ENCODE measurements at places on chromosomes 5 and 9.

GRCh38 chr5:16304846-16305245 lies 125.3 kb upstream of the MARCHF11 start:
- DNase-seq: no peak

DNA sequence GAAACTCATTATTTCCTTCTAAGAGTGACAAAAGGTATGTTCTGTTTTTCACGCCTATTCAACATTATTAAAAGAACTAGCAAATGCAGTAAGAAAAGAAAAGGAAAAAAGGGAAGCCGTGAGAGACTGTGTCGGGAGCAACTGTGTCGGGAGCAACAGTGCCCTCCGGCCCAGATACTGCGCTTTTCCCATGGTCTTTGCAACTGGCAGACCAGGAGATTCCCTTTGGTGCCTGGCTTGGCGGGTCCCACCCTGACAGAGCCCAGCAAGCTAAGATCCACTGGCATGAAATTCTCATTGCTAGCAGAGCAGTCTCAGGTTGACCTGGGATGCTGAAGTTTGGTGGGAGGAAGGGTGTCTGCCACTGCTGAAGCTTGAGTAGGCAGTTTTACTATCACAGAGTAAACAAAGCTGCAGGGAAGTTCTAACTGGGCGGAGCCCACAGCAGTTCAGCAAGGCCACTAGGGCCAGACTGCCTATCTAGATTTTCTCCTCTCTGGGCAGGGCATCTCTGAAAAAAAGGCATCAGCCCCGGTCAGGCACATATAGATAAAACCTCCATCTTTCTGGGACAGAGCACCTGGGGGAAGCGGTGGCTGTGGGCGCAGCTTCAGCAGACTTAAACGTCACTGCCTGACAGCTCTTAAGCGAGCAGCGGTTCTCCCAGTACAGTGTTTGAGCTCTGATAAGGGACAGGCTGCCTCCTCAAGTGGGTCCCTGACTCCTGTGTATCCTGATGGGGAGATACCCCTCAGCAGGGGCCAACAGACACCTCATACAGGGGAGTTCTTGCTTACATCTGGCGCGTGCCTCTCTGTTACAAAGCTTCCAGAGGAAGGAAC lies 1237.4 kb upstream of the CDH18 start:
- DNase-seq: no peak

DNA sequence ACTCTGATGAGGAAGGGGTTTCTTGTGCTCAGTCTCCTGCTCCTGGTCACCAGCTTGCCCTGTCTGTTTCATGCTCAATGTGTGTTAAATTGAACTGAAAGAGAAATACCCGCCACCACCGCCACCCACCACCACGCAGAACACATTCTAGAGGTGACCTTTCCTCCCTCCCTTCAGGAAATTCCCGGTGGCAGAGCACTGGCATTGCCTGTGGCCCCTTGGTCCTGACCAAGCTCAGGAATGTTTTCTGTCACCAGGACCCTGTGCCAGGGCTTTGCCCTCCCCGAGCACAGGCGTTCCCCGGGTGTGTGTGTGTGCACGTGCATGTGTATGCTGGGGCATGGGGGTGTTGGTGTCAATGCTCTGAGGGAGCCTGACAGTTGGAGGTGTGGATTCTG lies 10.2 kb upstream of the SLC25A51 start:
- DNase-seq: no peak

GRCh38 chr5:108257996-108258395 lies 123.9 kb downstream of the FBXL17 start:
- no peak for DNase-seq

GRCh38 chr9:134570711-134571325 lies 70.8 kb upstream of the COL5A1 start:
- no peak for DNase-seq

GRCh38 chr9:27470291-27470856 lies 53.7 kb upstream of the IFNK start:
- DNase-seq: no peak

DNA sequence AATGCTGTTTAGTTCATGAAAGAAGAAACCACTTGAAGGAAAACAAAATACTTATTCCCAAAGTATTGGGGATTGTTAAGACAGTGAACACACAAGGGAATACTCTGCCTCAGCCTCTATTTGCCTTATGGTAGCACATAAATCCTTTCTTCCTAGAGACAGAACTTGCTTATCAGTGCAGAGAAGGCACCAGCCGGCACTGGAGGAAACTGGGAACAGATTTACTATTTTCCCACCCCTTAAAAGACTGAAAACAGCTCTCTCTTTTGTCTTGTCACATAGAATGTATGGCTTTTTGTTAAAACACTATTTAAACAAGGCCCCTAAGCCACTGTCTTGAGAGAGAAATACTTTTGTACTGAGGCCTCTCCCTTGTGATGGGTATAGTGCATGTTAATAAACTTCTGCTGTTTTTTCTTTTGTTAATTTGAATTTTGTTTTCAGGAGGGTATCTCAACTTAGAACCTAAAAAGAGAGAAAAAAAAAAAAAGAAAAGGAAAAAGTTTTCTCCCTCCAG lies 40.7 kb upstream of the EDIL3 start:
- DNase-seq: no peak

DNA sequence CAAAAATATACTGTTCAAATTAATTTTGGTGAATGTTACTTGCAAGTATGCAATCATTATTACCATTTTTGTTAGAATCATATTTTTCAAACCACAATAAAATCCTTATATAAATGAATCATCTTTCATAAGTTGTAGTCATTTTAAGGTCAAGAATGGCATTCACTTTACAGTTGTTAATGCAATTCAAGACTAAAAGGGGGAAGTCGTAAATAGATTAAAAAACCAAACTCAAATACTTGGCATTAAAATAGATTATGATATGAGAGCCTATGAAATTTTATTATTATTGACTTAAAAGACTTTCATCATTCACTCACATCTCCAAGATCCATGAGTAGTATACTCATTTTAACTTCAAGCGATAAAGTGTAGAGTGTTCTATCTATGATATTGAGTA lies 11.6 kb downstream of the CDH9 start:
- DNase-seq: no peak

DNA sequence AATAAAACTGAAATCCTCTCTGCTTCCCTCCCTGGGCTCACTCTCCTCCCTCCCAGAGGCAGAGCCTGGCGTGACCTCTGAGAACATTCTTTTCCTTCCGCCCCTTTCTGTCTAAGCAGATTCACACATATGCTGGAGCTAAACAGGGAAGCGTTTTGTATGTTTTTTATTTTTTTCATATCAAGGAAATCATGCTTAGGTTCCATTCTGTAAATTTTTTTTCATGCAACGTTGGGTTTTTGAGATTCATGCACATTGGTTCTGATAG lies 20.2 kb upstream of the BARHL1 start:
- no peak for DNase-seq

DNA sequence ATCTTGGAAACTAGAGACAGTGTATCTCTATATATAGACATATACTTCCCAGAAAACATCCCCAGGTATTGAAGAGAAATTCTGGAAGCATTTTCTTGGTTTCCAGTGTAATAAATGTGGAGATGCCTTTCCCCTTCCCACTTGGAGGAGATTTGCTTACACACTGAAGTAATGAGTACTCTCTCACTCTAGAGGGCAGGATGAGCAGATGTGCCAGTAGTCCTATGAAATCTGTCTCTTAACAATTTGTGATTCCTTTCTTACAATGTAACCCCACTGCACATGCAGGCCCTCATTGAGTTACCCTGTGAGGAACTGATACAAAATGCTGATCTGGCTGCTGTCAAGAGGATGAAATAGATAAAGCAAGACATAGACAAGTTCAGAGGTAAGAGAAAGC lies 567.2 kb downstream of the SLCO4C1 start:
- DNase-seq: no peak

DNA sequence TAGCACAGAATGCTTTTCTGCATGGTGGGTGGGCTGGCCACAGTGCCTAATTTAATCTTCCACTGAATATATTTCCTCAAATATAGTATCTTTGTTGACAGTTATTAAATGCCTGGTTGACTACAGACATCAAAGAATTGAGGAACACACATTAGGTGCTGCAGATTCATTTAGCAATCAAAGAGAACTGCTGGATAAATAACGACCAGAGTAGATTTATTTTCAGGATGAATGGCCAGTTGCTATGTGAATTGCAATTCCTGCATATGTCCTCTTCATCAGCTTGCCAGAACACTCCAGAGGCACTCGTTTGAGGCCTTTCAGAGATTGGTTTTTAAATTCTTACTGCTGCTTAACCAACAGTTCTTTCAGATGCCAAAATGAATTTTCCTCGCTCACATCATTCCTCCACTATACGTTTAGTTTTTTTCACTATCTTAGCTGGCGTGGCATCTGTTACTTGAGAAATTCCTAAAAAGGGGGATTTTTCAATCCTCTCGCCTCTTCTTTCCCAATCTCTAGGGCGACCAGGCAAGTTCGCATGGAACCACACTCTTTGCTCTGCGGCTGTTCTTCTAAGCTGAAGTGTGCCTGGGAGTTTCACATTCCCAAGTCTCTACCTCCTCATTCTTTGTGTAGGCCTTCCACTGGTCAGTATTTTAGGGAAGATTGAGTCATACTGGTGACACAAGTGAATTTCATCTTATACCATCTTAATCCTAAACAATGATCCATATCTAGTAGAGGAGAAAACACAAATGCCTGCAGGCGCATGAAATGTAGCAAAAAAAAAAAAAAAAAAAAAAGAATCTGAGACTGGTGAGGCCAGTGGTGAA lies 237.1 kb upstream of the NMUR2 start:
- DNase-seq: no peak

- DNase-seq: no peak
These were observed 4.3 kb downstream of the SMIM33 start for GRCh38 chr5:139474890-139475791.

- no peak for DNase-seq
These were observed 72.9 kb upstream of the PRLR start for GRCh38 chr5:35303152-35303551.

GRCh38 chr9:89647366-89648128 lies 42.7 kb downstream of the GADD45G start:
- DNase-seq: no peak

DNA sequence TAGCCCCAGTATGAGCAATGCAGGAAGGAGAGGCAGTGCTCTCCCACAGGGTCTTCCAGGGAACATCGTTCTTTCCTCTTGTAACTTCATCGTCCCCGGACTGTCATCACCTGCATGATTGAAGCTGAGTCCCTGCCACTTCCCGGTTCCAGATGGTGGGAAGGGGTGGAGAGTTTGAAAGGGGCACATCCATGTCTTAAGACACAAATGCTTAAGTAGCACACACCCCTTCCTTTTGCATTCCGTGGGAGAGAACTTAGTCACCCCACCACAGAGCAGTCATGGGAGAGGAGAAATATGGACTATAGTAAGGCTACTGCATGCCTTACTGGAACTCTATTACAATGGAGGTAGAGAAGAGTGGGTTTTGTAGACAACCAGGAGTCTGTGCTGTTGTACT lies 165.3 kb upstream of the GAS1 start:
- no peak for DNase-seq

GRCh38 chr5:145922059-145922458 lies 14.3 kb upstream of the SH3RF2 start:
- DNase-seq: no peak

DNA sequence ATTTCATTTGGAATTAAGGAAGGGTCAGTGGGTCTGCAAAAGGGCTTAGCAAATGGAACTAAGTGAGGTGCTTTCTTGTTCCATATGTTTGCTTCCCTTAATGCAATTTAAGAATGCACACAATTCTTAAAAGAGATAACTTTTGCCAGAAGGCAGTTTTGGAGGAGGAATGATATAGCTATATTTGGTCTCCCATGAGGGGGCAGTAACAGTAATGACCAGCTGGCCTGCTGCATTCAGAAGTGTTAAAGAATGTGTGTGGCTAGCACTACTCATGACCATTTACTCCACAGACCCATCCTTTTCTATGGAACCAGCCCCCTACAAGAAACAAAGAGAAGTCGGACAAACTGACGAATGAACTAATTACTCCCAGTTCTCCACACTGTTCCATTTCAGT lies 638.9 kb downstream of the RAB3C start:
- no peak for DNase-seq

- DNase-seq: no peak
These were observed 4.8 kb downstream of the NR2F1 start for GRCh38 chr5:93587597-93588351.

DNA sequence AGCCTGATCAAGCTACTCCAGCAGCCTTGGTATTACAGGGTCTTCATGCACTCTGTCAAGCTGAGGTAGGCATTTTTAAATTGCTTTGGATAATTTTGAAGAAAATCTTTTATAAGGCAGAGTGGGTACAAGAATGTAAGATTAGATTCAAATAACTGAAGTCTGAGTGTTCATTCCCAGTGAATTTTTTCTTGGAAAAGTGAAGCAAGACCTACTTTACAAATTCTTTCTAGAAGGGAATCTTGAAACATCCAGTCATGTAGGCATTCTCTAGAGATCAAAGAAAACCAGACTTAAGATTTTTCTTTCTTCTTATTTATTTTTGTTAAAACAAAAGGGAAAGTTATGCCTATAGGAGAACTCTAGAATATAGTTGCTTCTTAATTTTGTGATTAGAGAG lies 139.0 kb downstream of the FOCAD start:
- no peak for DNase-seq

DNA sequence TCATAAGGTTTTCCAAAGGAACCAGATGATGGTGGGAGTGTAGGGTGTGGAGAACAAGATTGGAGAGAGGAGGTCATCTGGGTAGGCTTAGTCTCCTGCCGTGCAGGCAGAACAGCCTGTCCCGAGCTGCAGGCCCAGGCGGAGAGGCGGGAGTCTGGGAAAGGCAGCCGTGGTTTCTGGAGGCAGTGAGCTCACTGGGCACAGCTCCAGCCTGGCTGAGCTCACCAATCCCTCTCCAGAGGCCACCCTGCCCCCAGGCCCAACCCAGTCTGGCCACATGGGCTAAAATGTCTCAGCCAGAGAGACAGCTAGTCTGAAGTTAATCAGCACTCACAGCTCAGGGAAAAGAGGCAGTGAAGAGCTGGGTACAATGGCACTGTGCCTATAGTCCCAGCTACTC lies 12.3 kb downstream of the P4HA2 start:
- DNase-seq: no peak

DNA sequence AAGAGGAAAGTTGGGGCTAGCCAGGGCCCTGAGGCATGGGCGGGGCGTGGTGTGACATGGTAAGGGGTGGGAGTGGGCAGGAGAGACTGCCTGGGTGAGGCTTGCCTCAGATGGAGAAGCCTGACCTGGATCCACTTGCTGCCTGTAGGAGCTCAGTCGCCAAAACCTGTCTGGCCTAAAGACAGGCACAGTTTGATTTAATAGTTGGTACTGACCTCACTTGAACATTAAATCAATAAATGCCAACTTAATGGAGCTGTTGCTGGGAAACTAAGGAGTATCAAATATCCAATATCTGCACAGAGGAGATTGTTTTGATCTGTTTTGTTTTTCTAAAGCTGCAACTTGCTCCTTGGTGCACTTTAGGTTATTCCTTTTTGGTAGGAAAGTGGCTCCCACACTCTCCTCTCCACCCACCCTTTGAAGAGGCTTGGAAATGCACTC lies 86.4 kb downstream of the RCL1 start:
- no peak for DNase-seq
